ENCODE measurements at places on chromosomes 2 and 18.

GRCh38 chr18:36212301-36213171, 25.2 kb downstream of the MOCOS start:
- DNase-seq = no peak

DNA sequence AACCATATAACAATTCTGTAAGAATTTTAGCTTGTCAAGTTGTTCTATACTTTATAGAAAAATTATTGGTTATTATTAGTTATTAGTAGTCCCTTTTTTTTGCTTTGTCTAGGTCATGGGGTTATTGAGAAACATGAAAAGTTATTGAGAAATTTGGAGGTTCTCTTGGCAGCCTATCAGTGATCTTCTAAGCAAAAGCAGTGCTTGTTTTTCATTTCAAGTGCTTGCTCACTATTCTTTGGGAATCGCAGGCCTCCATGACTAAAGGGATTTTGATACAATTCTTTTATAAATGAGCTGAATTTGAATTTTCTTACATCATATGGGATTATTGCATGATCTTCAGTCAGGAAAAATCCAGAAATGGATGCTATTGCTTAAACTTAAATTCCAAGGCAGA, 25.8 kb downstream of the PLEKHA3 start:
- no peak for DNase-seq

GRCh38 chr2:179837408-179837807, 24.0 kb downstream of the ZNF385B start:
- no peak for DNase-seq

GRCh38 chr18:44765456-44765855, 84.8 kb downstream of the SETBP1 start:
- DNase-seq = no peak

DNA sequence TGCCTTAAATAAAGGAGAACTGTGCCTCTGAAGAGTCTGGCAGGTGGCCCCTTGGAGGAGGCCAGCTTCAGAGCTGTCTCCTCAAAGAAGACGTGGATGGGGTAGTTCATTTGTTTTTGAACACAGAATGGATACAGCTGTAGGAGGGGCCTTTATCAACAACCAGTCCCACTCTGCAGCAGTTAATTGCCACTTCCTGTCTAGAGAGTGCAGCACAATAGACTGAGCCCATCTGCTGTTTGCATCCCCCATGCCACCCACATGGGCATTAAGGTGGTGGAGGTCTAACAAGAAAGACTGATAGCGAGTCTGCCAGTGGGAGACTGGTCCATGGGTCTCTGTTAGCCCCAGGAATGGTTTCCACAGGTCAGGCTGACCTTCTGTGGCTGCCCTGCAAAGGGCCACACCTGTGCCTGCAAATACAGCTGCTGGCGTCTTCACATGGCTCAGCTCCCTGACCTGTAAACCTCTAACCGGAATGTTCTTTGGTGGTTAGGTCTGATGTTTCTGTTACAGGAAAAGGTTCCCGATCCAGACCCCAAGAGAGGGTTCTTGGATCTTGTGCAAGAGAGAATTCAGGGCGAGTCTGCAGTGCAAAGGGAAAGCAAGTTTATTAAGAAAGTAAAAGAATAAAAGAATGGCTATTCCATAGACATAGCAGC, 153.3 kb upstream of the ITGA6 start:
- DNase-seq = no peak

GRCh38 chr18:44758861-44759631, 78.4 kb downstream of the SETBP1 start:
- DNase-seq = peak; percentile 43

GRCh38 chr18:42137693-42138375, 182.8 kb downstream of the PIK3C3 start:
- no peak for DNase-seq

DNA sequence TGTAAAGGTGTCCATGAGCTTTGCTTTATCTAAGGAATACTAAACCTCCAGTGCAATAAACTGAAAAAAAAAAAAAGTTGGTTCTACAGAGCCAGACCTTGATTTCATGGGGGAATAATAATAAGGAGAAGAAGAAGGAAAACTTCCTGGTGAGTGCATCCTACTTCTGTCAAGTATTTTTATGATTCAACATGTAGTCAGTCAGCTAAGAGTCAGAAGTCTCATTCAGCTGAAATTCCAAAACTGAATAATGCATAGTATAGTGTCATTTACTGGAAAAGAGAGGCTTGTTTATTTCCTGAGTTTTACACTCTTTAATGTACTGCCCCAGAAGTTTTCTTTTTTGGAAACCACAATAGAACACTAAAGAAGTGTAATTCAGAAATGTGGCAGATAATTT, 77.8 kb upstream of the TACR1 start:
- DNase-seq = no peak

- no peak for DNase-seq
Observed at GRCh38 chr18:35578481-35578880, 3.1 kb upstream of the GALNT1 start.

DNA sequence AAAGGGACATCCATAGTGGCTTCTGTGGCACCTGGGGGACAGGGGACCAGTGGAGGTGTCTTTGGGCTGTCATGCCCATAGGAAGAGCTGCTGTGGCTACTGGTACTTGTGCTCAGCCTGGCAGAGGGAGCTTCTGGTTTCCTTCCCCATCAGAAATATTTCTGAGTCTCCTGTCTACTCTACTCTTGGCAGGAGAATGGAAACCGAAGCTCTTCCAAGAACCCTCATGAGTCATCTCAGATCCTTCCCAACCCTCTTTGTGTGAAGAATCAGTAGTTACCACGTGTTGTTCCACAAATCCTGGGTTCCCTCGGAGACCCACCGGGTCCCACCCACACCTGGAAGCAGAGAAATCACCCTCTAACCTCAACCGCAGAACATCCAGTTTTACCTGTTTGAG, 234.9 kb downstream of the FHOD3 start:
- no peak for DNase-seq

Measured in CD4-positive, alpha-beta T cell treated with Interleukin-1 beta for 1 hour (primary cell).